ENCODE measurements at places on chromosomes 12 and 14. TPM values are rescaled to one million over a fixed set of nuclear protein-coding genes. Genes with fewer than 3 reads are reported as not detected.

DNA sequence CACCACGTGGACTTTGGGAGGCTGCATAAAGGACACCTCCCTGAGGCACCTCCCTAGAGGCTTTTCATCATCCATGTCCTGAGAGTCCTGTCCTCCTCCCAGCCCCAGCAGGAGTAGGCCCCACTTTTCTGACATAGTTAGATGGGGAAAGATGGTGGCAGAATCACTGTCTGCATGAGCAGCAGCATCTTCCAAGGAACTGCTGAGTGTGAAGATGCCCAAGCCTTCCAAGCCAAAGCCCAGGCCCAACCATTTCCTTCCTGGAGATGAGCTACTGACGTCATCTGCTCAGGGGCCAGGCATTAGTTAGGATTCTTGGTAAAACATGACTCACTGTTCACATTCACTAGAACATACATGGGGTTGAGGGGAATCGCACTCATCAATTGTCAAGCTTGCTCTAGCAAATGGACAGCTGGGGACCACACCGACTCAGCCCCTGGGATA lies 37.3 kb downstream of the VDR start:
- no peak overlapping the region for H3K27ac ChIP-seq
- no peaks in the 10 kb centered on the region for H3K4me1 ChIP-seq
- no peak overlapping the region for H3K4me3 ChIP-seq
- DNase-seq = no peak

Gene SERPINA1
- 0.58 TPM for total RNA-seq

DNA sequence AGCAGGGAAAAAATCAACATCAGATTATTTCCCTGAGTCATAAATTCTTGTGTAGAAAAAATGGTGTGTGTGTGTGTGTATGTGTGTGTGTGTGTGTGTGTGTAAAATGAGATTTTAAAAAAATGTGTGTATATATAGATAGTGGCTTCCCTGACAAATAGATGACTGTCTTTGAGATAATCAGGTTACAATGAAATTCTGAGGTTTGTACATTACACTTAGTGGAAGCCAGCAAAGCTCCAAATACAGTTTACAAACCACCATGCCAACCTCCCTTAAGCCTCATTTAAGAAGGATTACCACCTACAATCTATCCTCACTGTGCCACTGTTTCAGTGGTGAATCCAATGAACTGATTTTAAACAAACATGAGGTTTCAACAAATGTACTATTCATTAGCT lies 93.8 kb downstream of the MED13L start:
- H3K4me1 ChIP-seq = peaks cover 56% of the 10 kb centered on the region
- no peak overlapping the region for H3K4me3 ChIP-seq
- no peaks in the 10 kb centered on the region for H3K36me3 ChIP-seq
- no peak overlapping the region for H3K27ac ChIP-seq
- DNase-seq = no peak
- H3K27me3 ChIP-seq = no peaks in the 10 kb centered on the region

DNA sequence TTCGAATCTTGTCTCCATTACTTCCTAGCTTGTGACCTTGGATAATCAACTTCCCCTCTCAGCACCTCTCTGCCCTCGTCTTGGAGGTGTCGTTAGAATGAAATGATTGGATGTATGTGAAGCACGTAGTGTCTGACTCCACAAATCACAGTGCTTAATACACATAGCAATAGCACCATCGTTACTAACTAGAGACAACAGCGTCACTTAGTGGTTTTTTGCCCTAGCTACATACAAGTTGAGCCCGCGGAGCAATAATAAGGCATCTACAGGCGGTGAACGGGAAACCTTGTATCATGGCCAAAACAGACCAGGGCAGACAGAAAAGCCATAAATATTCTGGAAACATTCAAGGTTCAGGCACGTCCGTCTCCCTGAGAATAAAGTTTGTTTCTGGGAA lies 154.9 kb downstream of the ASCL4 start:
- H3K27me3 ChIP-seq = peaks cover 5% of the 10 kb centered on the region
- no peak overlapping the region for H3K4me3 ChIP-seq
- H3K4me1 ChIP-seq = no peaks in the 10 kb centered on the region
- DNase-seq = no peak

GRCh38 chr12:2363836-2364609 lies 311.2 kb downstream of the CACNA1C start:
- no peak for DNase-seq
- H3K27me3 ChIP-seq = no peaks in the 10 kb centered on the region
- H3K27ac ChIP-seq = no peak overlapping the region
- H3K4me1 ChIP-seq = no peaks in the 10 kb centered on the region
- H3K36me3 ChIP-seq = no peaks in the 10 kb centered on the region

DNA sequence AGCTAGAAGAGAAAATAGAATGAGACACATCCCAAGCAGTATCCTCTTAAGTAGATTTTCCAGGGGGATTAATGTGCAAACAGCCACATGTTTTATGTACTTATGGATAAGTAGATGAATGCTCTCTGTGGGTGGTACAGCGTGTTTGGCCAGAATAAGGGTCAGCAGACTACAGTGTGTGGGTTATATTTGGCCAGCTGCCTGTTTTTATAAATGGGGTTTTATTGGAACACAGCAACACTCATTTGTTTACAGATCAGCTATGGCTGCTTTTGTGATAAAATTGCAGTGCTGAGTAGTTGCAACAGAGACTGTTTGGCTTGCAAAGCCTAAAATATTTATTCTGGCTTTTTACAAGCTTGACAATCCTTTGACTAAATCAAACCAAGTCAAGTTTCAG lies 780.2 kb upstream of the SEL1L start:
- H3K27ac ChIP-seq = no peak overlapping the region
- H3K4me1 ChIP-seq = no peaks in the 10 kb centered on the region
- no peak for DNase-seq
- no peaks in the 10 kb centered on the region for H3K36me3 ChIP-seq
- H3K4me3 ChIP-seq = no peak overlapping the region

GRCh38 chr12:25251769-25252168 lies 1.0 kb upstream of the KRAS start:
- no peak for DNase-seq
- H3K27me3 ChIP-seq = no peaks in the 10 kb centered on the region
- no peaks in the 10 kb centered on the region for H3K36me3 ChIP-seq

DNA sequence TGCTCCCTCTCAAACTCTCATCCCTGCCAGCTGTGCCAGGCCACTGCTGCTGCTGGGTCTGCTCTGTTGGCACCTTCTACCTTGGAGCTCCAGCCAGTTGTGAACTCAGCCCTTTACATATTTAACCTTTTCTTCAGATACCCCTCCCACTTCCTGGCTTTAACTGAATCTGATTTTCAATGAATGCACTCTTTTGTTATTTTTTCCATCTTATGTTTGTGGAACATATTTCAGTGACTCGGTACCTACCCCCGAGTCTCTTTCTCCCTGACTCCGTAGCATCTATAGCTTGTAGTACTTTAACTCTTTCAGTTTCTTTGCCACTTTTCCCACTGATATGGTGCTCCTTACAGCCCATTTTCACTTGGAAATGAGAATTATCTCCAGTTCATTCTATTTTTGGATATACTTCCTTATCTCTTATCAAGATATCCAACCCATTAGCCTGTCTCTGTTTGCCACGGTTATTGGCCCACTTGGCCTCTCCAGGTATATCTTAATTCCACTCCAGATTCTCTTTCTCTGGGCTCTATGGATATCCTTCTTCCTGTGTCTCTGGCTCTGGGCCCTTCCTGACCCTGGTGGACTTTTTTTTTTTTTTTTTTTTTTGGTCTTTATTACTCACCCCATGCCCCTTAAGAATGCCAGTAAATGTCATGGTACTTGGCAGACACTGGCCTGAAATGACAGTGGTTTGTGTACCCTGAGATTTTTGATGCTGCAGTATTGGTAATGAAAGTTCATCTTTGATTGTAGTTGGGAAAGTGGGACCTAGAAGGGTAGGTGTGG lies 62.7 kb downstream of the PELI2 start:
- DNase-seq = no peak
- H3K27me3 ChIP-seq = no peaks in the 10 kb centered on the region
- H3K27ac ChIP-seq = no peak overlapping the region
- no peak overlapping the region for H3K4me3 ChIP-seq

DNA sequence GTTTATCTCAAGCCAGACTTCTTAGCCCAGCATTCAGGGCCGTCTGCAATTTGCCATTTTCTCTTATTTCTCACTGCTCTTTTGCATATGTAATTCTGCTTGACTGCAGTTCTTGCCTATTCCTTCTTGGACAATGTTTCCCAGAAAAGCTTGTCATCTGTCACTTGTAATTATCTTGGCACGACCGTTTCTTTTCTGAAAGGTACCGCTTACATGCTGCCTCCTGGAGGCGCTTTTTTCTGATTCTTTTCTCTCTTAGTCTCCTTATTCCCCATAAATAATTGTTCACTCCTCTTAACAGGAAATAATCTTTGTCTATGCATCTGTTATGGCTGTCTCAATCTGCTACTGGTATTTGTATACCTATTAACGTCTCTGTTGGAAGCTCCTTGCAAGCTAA lies 1.2 kb upstream of the ALDH1L2 start:
- no peaks in the 10 kb centered on the region for H3K36me3 ChIP-seq
- no peak overlapping the region for H3K27ac ChIP-seq
- H3K27me3 ChIP-seq = peaks cover 7% of the 10 kb centered on the region
- DNase-seq = no peak
- peaks cover 7% of the 10 kb centered on the region for H3K4me1 ChIP-seq

Gene CLEC2A
- total RNA-seq = not detected
